ENCODE measurements at places on chromosomes 3 and 15. TPM values are rescaled to one million over a fixed set of nuclear protein-coding genes. Genes with fewer than 3 reads are reported as not detected.

Gene MBNL1
- 150 TPM for total RNA-seq

Gene TM4SF18
- total RNA-seq: 0.40 TPM

Gene CHRM5
- total RNA-seq: 0.04 TPM

Gene CNTN3
- not detected for total RNA-seq

GRCh38 chr15:72464251-72464650 is 9.9 kb upstream of the ARIH1 start:
- no peaks in the 10 kb centered on the region for H3K4me1 ChIP-seq
- H3K27me3 ChIP-seq: no peaks in the 10 kb centered on the region
- H3K36me3 ChIP-seq: no peaks in the 10 kb centered on the region
- DNase-seq: no peak
- H3K4me3 ChIP-seq: no peak overlapping the region

GRCh38 chr15:37081983-37082382 is 18.4 kb downstream of the MEIS2 start:
- H3K27ac ChIP-seq: no peak overlapping the region
- H3K4me3 ChIP-seq: no peak overlapping the region
- peaks cover 13% of the 10 kb centered on the region for H3K36me3 ChIP-seq
- no peaks in the 10 kb centered on the region for H3K27me3 ChIP-seq
- peaks cover 24% of the 10 kb centered on the region for H3K4me1 ChIP-seq

GRCh38 chr3:56917361-56918110 is 115.8 kb upstream of the ARHGEF3 start:
- no peaks in the 10 kb centered on the region for H3K4me1 ChIP-seq
- H3K36me3 ChIP-seq: no peaks in the 10 kb centered on the region
- DNase-seq: no peak
- H3K4me3 ChIP-seq: no peak overlapping the region
- H3K27ac ChIP-seq: no peak overlapping the region
- H3K27me3 ChIP-seq: no peaks in the 10 kb centered on the region

GRCh38 chr15:95019907-95020306 is 788.5 kb downstream of the MCTP2 start:
- peak; percentile 33 for DNase-seq
- no peaks in the 10 kb centered on the region for H3K27me3 ChIP-seq
- H3K36me3 ChIP-seq: no peaks in the 10 kb centered on the region
- no peak overlapping the region for H3K4me3 ChIP-seq

GRCh38 chr3:178875836-178876235 is 195.8 kb downstream of the ZMAT3 start:
- H3K27ac ChIP-seq: no peak overlapping the region
- no peak for DNase-seq
- H3K4me1 ChIP-seq: no peaks in the 10 kb centered on the region
- H3K36me3 ChIP-seq: no peaks in the 10 kb centered on the region
- no peak overlapping the region for H3K4me3 ChIP-seq

DNA sequence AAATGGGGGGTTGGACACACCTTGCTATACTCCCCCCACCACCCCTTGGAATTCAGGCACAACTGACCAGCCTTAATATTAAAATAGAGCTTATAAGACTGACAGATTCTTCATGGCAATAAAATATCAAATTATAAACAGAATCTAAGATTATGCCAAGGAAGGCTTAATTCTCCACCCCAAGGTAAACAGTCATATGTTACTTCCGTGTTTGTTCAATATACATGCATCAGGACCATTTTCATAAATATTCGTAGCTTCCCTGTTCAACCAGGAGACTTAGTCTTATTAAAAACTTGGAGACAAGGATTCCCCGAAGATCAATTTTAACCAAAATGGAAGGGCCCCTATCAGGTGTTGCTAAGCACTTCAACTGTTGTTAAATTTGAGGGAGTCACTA is 13.3 kb upstream of the EHHADH start:
- no peak overlapping the region for H3K4me3 ChIP-seq
- no peak for DNase-seq
- H3K36me3 ChIP-seq: no peaks in the 10 kb centered on the region

Data from PC-3 (cell line).